ENCODE measurements at places on chromosomes 12 and 14.

DNA sequence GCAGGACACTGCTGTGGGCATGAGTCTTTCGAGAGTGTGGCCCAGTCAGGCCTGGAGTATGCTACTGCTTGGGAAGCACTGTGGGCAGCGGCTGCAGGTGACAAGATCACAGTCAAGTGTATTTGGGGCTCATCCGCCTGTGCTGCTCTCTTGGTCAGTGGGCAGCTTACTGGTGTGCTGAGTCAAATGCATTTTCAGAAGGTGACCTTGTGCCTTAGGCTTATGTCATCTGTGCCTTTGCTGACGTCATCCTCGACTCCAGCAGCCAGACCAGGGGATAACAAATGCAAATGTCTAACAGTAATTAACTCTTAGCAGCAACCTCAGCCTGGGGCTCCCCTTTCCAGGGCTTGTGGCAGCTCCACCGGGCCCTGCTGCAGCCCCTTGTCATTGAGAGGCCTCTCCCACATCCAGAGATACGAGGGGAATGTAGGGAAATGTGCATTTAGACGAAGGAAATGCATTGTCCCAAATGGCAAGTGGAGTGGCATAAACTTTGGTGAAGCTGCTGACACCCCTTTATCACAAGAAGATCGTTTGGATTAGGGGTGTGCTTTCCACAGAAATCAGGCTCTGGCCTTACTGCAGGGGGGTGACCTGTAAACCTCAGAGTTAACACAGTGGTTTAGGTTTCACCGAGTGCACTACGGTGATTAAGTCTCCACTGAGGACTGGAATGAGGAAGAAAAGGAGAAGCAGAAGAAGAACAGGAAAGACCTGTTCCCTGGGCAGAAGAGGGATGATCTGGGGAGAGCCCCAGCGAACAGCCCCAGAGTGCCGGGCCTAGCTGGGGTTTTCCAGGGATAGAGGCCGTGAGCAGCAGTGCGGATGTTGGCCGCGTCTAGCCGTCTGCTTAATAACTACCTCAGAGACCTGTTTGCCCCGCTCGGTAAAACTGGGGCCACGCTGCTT, 39.7 kb downstream of the PSMA6 start:
- no peak for DNase-seq

GRCh38 chr14:106879241-106879640, 1352.9 kb downstream of the TMEM121 start:
- DNase-seq, result no peak

DNA sequence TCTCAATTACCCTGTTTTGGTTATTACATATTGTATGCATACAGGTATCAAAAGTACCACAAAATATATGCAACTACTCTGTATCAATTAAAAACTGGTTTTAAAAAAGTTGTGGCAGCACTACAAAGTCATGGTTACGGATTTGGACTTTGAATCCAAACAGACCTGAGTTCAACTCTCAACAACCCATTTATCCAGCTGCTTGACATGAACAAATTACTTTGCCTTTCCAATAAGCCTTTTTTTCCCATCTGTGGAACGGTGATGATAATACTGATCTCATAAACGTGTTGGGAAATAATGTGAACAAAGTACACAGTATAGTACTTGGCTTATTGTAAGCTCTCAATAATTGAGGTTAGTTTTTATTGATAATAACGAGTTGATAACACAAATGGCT, 85.0 kb downstream of the MNAT1 start:
- DNase-seq, result no peak

DNA sequence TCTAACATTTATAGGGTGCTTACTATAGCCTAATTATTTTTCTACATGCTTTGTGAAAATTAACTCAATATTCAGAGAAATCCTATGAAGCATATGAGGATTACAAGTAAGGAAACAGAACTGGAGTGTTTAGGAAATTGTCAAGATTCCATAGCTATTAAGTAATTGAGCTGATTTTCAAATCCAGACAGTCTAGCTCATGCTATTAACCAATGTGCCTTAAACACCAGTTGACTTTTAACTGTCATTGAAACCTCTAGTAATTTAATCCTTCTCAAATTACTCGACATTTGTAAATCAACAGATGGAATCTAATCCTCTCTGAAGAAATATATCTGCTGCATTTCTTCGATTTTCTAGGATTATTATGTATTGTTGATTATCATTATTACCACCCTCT, 488.9 kb downstream of the MDGA2 start:
- no peak for DNase-seq

DNA sequence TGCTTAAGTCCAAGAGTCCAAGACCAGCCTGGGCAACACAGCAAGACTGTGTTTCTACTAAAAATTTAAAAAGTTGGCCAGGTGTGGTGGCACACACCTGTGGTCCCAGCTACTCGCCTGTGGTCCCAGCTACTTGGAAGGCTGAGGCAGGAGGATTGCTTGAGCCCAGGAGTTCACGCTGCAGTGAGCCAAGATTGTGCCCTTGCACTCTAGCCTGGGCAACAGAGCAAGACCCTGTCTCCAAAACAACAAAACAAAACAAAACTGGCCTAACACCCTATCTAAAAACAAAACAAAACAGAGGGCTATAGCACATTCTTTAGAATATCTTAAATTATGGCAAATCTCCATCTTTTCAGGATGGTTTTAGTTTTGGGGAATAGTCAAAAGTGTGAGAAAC, 3.1 kb upstream of the LYZ start:
- DNase-seq, result no peak

- DNase-seq, result no peak
Measured at GRCh38 chr12:97375310-97375709, 87.3 kb upstream of the RMST start.

DNA sequence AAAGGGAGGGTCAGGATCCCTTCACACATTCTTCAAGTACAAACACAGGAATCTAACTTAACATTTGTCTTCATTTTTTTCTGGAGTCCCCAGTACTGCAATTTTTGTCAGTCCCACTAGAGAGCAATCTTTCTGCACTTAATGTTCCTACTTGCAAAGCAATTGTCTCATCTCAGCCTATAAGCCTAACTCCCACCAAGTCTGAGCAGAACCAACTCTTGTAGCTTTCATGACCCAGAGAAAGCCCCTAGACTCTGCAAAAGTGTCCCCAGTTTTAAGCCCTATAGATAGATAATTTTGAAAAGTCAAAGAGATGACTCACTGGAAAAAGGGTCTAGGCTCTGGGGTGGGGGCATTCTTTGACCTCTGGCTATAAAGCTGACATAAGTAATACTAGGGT, 1.8 kb upstream of the ZBTB39 start:
- DNase-seq, result no peak

GRCh38 chr12:127507341-127507740, 759.6 kb upstream of the TMEM132C start:
- no peak for DNase-seq

DNA sequence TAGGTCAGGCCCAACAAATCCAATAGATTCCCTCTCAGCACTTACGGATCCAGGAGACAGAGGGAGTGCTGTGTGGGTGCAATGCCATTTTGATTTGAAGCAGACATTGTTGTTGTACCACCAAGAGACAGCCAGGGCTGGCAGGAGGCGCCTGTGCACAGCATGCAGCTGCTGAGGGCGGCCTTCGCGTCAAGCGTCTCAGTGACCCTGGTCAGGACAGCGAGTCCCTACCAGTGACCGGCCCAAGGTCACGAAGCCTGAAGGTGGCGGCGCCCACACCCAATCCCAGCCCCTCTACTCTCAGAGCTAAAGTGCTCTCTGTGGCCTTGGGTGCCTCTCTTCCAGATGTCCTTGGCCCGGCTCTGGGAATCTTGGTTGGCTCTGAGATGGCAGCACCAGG, 40.5 kb downstream of the PRMT8 start:
- DNase-seq, result no peak

- DNase-seq, result no peak
Measured at GRCh38 chr12:118356809-118357256, 15.9 kb downstream of the TAOK3 start.

- no peak for DNase-seq
Measured at GRCh38 chr14:104933746-104934733, 9.4 kb downstream of the PLD4 start.

Measured in posterior cingulate gyrus (tissue), 11 donors.